Pons (tissue), 1 donor: ENCODE measurements at places on chromosomes 11 and 22.

DNA sequence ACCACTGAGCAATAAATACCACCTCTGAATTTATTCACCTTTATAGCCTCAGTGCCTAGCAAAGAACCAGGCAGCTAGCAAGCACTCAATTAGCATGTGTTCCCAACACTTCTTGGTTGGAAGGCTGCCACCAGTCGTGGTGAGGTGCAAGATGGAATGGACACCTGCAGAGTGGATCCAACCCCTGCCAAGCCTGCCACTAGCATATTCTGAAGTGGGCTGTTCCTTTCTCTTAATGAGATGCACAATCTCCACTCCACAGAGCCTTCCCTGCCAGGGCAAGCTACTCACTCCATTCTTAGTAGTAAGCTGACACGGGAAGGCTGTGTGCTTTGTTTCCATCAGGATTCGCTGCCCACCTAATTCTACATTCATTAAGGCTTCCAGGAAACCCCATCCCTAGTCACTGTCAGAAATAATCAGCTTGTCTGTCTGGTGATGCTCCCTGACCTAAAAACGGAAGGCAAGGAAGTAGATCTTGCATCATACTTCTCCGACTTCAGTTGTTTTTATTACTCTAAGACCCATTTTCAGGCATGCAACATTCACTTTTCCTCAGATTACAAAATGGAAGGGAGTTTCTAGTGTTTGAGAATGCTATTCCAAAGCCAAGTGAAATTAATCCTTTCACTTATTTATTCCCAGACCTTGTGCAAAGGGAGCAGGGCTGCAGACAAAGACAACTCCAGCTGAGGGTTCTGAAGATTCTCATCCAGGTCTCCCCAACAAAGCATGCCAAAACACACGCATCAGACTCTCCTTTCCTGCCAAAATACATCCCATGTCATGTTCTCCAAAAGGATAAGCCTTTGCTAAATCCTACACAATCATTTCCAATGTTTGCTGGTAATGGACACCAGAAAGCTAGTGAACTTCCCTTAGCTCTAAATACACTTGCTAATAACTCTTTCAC, 128.0 kb downstream of the TENM4 start:
- DNase-seq, result peak; percentile 44

GRCh38 chr22:23693979-23694680, 3.3 kb downstream of the RGL4 start:
- no peak for DNase-seq

- DNase-seq, result no peak
Observed at GRCh38 chr11:109443052-109443451, 21.1 kb downstream of the C11orf87 start.

DNA sequence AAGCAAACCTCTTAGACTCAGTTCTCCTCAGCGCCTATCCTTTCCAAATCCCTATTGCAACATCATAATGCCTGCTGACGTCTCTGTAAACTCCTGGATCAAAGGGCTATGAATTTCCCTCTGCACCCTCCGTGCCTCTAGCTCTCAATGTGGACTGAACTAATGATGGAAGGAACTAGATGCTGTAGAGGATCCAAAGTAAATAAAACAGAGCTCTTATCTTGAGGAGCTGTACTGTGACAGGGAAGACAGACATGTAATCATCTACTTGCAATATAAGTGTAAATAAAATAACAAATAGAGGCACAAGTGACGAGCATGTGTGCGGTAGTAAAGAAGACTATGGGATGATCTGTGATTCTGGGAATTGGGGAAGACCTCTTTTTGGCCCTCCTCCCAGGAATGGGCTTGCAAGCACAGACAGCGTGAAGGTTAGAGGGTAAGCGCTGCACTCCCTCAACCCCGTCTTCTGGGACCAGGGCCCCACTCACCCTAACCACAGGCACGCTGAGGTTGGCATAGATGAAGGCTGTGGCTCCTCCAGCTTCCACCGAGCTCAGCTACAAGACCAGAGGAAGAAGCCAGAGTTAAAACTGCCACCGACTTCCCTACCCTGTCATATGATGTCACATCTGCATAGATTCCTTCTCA, 42.2 kb downstream of the P4HA3 start:
- DNase-seq, result no peak

GRCh38 chr11:112459001-112459400, 198.3 kb upstream of the PLET1 start:
- DNase-seq, result no peak

- no peak for DNase-seq
Observed at GRCh38 chr11:57324154-57324885, 432 bp downstream of the TNKS1BP1 start.

- no peak for DNase-seq
Observed at GRCh38 chr22:42151924-42152635, 21.5 kb upstream of the CYP2D6 start.

GRCh38 chr22:44351685-44352377, 39.1 kb upstream of the SHISAL1 start:
- DNase-seq, result peak; percentile 6

DNA sequence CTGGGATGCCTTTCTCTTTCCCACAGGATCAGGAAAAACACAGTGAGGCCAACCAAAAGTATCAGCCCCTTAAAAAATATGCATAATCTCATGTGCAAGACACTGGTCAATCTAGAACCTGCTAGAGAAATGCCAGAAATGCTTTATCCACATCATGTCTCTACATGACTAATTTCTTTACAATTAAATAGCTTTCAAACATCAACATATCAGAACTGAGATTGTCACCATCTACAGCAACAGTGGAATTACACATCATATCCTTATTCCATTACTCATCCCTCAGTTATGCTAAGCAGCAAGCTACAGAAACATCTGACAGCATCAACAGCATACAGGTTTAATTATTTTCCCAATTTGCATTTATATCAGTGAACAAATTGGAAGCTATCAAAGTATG, 78.8 kb downstream of the DDIAS start:
- no peak for DNase-seq

GRCh38 chr11:75160220-75160757, 9.4 kb downstream of the SLCO2B1 start:
- DNase-seq, result peak; percentile 20

DNA sequence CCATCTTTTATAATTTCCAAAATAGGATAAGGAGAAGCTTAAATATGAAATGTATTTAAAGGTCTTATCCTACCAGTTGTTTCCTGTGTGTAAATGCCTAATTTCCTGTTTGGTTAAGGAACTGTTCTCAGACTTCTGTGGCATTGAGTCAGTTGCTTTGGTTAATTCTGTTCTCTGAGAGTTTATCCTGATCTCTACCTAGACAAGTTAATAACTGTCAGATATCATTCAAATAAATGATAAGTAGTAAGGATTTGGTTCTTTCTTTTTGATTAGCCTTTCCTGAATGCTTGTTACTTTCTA, 39.5 kb downstream of the CTNND1 start:
- DNase-seq, result no peak

GRCh38 chr11:44556735-44557409, 8.6 kb upstream of the CD82 start:
- DNase-seq, result peak; percentile 80

GRCh38 chr22:20788627-20789344, 14.9 kb downstream of the SERPIND1 start:
- DNase-seq, result no peak

DNA sequence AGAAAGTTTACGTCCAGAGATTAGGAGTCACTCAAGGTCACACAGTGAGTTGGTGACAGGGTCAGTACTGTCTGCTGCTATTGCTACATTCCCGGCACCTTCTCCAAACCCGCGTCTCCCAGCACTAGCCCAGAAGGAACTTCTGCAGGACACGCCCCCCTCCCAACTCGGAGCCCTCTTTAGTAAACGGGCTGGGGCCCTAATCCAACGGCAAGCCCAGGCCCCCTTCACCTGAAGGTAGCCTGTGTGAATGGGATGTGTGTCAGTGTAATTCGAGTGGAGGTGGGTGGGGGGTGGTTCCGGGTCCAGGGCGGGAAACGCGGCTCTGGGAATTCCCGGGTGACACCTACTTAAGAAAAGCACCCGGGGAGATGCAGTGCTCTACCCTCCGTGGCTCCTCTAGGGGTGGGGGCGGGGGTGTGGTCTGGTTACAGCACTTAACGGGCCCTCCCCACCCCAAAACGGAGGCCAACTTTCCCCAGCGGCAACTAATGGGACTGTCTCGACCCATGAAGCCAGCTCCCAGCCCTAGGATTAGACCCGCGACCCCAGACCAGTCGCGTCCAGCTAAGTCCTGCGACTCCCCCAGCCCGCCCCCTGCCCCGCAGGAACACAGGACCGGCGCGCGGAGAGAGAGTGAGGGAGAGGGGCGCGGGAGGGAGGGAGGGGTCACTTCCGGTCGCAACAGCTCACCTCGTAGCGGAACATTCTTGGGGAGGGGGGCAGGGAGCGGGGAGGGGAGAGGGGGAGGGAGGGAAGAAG, 468 bp downstream of the PATL1 start:
- DNase-seq, result peak; percentile 30

GRCh38 chr11:95544095-95544856, 245.3 kb downstream of the FAM76B start:
- DNase-seq, result no peak

DNA sequence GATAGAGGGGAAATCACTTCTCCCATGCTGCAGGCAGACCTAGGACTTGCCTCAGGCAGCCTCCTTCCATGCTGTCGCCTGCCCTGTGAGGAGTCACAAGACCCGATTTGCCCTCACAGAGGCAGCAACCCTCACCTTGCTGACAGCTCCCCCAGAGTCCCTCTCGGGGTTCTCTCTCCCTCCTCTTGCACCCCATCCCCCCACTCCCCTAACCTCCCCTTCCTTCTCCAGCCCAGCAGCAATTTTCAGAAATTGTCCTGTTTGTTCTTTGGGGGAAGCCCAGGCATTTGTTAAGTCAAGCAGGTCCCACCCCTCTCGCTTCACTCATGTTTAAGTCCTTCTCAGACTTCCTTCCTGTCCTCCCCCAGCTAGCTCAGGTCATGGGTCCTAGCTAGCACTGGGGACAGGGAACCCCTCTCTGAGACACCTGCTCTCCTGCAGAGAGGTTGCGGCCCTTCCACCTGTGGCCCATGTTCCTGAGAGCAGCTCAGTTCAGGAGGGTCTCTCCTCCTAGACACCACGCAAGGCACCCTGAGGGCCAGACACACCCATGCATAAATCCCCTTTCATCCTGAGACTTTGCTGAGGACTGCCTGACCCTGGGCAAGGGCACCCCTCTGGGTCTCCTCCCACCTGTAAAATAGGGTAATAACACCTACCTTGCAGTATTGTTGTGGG, 6.3 kb upstream of the FXYD2 start:
- no peak for DNase-seq

DNA sequence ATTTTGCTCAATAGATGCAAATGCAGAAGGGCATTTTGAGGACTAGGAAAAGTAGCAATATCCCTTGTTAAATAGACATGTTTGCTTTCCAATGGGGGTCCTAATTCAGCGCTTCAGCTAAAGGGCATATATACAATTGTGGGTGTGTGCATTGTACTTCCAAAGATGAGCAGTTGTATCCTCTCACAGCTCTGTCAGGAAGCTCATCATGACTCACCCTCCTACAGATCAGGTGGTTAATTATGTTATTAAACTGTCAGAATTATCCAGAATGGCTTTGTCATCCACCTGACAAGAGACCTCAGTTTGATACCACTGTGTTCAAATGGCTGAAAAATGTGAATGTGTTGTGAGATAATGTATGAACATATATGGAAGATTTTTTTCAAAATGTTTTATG, 252.2 kb upstream of the MTNR1B start:
- no peak for DNase-seq

- no peak for DNase-seq
Observed at GRCh38 chr22:48313175-48313830, 1514.4 kb downstream of the BRD1 start.
